ENCODE measurements at places on chromosomes 3 and 15.
A peak's percentile ranks its signal among the peaks of the same experiment; 100 is the strongest.

- DNase-seq, result peak; percentile 29
Observed at GRCh38 chr15:47929138-47929803, 191.5 kb upstream of the SLC24A5 start.

DNA sequence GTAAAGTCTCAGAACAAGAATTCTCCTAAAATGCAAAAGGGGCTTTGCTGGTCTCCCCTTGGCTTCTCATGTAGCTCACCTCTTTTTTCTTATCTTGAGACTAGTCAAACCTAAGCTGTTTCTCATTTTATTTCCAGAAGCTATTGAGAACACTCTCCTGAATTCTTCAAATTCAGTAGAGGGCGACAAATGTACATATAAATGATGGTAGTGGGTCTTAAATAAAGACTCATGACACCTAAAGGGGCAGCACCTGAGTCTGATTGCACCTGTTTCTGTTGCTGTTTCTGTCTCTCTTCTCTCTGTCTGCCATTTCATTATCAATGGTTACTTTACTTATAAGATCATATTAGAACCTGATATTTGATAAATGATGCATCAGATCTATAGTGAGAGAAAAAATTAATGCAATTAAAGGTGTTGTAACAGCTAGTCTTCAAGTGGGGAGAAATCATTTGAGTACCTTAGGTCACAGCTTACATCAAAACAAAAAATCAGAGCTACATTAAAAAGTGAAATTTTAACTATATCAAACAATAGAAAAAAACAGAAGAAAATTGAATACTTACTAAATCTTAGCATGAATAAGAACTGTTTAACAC, 7.0 kb downstream of the ADIPOQ start:
- peak; percentile 59 for DNase-seq

DNA sequence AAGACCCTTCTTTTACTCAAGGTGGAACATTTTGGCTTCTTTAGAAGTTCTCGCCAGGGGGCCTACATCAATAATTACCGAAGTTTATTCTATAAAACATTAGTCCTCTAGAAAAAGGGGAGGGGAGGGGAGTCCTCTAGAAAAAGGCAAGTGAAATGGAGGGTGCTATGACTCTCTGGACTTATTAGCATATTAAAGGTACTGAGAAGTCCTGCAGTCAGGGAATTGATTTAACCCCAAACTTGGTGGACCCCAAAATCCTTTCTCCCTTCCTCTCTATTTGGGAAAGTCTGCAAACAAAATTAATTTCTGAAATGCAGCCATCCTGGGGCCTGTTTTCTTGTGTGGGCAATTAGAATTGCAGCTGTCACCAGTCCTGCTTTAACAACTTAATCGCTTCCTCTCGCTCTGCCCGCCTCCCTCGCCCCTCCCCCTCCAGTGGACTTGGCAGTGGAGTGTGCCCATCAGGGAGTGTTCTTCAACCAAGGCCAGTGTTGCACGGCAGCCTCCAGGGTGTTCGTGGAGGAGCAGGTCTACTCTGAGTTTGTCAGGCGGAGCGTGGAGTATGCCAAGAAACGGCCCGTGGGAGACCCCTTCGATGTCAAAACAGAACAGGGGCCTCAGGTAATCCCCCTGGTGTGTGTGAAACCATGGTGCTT, 18.9 kb upstream of the LRRK1 start:
- DNase-seq, result peak; percentile 87

- peak; percentile 75 for DNase-seq
Observed at GRCh38 chr3:189304465-189305351, 132.9 kb downstream of the TPRG1 start.

DNA sequence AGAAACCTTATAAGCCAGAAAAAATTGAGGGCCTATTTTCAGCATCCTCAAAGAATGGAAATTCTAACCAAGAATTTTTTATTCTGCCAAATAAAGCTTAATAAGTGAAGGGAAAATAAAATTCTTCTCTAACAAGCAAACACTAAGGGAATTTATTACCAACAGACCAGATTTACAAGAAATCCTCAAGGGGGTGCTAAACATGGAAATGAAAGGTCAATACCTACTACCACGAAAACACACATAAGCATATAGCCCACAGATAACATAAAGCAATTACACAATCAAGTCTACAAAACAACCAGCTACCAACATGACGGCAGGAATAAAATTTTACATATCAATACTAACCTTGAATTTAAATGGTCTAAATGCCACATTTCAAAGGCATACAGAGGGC, 883.5 kb downstream of the SI start:
- no peak for DNase-seq

DNA sequence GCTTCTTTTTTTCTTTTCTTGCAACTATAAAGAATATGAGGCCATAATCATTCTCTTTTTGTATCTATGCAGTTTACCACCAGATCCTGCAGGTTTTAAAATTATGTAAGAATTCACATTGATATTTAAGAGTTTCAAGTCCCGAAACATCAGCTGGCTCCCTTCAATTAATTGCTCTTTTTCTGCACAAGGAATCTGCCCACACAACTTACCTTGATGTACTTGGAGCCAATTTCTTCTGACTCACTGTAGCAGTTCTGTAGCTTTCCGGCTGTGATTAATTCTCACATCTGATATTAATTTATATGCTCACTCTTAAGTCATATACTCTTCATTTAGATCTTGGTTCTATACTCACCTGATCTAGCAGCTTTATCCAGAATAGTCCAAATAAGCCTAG, 781.8 kb downstream of the CADM2 start:
- DNase-seq, result no peak

- DNase-seq, result no peak
Observed at GRCh38 chr3:71931922-71932321, 147.0 kb upstream of the PROK2 start.

DNA sequence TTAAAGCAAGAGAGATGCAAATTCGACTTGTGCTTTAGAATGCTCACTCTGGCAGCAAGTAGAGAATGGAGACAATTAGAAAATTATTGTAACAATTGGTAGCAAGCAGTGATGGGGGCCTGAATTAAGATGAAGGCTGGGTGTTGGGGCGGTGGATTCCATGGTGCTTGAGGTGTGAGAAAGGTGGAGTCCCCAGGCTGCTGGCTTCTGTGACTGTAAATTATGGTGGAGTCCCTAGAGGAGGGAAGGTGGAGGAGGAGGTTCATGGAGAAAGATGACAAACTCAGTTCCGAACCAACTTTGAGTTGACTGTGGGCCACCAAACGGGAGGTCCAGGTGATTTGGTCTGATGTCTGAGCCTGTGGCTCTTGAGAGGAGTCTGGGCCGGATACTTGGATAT, 10.7 kb upstream of the SMAD3 start:
- no peak for DNase-seq

- DNase-seq, result no peak
Observed at GRCh38 chr3:175713268-175713667, 854.1 kb downstream of the NAALADL2 start.

All from tongue (tissue), 3 donors.